ENCODE measurements at places on chromosomes 5 and 9.

GRCh38 chr9:96462541-96462940 is 12.6 kb downstream of the HABP4 start:
- DNase-seq, result no peak

DNA sequence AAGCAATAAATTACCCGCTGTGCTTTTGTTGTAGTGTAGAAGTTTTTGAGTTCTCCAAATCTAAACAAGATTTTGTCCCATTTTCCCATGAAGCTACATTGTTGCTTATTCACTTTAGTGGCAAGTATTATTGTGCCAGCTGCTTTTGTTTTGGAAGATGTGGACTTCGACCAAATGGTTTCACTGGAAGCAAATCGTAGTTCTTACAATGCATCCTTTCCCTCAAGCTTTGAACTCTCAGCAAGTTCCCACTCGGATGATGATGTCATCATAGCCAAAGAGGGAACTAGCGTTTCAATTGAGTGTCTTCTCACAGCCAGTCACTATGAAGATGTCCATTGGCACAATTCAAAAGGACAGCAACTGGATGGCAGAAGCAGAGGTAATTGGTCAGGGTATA is 10.9 kb downstream of the MFAP3 start:
- no peak for DNase-seq

- no peak for DNase-seq
Observed at GRCh38 chr5:41809128-41809527, 61.1 kb downstream of the OXCT1 start.

GRCh38 chr5:120913396-120913795 is 449.3 kb downstream of the PRR16 start:
- DNase-seq, result no peak

DNA sequence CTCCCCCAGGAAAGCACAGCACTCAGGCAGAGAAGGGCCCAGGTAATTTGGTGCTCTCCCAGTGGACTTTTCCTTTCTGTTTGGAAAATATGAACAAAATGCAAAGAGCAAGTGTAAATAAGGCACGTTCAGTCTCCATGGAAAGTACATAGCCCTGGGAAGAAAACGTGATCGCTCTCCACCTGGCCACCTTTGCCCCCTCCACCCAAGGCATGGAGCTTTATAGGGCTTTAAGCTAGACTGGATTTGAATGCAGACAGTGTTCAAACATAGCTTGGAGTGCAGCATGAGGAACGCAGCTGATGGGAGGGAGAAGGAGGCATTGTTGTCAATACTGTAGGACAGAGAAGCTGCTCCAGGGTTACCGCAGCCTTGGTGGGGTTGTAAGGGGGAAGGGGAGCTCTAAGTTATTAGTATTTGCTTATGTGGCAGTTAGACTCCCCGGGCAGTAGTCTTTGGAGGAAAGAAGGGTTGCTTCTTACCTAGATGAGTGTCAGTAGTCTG is 500.2 kb downstream of the SPOCK1 start:
- DNase-seq, result no peak

Data from NCI-H1105 (cell line).